Heart right ventricle (tissue), 16 donors: ENCODE measurements at places on chromosomes 6 and 20. TPM values are rescaled to one million over a fixed set of nuclear protein-coding genes. Genes with fewer than 3 reads are reported as not detected.

GPR63 gene
- 0.06 TPM for polyA plus RNA-seq

DNA sequence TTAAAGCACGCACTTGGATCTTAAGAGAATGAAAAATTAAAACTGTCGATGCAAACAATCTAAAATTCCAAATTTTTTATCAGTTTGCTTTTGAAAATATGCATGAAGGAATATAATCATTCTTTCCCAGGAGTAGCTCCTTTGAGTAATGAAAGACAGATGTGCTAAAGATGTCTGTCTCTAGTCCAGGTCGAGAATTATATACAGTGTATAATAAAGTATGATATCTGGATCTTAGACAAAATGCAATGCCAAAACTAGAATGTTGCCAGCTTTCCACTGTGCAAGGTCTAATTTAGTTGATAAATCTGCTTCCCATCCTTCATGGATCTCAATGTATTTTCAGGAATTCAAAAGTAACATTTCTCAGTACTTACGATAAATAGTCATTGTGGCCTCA is 65.1 kb upstream of the ADGRG6 start:
- no peak for DNase-seq

- DNase-seq = peak; percentile 30
These were observed 59.2 kb upstream of the PRSS16 start for GRCh38 chr6:27188061-27188884.

DNA sequence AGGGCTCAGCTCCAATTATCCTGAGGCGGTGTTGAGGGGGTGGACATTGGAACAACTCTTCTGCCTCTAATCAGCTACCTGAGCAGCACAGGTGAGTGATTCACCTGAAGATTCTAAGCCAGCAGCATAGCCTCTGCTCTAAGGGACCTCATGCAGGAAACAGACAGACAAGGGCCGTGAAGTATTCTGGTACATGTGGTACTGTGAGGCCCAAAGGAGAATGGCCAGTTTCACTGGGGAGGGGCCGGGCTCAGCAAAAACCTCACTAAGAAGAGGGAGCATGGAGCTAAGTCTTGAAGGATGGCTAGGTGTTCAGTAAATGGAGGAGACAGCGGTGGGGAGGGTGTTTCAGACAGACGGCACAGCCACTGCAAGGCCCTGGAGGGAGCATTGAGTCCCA is 58.5 kb upstream of the CCDC167 start:
- no peak for DNase-seq

GRCh38 chr20:20327746-20328145 is 40.2 kb upstream of the INSM1 start:
- no peak for DNase-seq

GRCh38 chr20:59406446-59406845 is 106.0 kb downstream of the EDN3 start:
- no peak for DNase-seq

GRCh38 chr6:53165293-53165692 is 16.7 kb upstream of the GCM1 start:
- no peak for DNase-seq

DNA sequence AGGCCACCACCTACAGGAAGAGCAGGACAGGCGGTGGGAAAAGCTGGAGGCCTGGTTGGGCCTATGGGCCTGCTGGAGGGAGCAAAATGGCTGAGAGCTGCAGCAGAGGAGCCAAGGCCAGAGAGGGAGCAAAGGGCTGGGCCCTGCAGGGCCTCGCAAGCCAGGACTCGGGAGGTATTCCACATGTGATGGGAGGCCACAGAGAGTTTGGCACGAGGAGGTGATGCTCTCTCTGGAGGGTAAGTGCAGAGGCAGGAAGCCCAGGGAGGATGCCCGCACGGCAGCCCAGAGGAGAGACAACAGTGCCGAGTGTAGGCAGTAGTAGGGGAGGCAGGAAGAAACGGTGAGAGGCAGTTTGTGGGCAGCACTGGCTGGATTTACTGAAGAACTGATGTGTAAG is 85.7 kb downstream of the DTNBP1 start:
- DNase-seq = no peak

DNA sequence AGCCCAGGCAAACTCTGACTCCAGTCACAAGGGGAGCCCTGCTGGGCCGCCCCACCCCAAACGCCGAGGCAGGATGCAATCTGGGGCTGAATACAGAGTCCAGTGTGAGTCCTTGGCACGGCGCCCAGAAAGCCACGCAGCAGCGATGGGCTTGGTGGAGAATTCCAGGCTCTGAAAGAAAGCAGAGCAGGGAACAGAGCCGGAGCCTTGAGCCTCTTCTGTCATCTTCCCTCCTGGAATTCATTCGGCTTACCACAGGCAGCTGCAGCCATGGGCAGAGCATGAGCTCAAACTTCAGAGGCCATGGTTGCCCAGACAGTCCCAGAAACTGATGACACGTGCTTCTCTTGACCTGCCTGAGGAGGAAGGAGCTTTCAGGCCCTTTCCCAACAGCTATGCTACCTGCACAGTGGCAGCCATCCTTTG is 441.1 kb upstream of the JARID2 start:
- DNase-seq = peak; percentile 93

DNA sequence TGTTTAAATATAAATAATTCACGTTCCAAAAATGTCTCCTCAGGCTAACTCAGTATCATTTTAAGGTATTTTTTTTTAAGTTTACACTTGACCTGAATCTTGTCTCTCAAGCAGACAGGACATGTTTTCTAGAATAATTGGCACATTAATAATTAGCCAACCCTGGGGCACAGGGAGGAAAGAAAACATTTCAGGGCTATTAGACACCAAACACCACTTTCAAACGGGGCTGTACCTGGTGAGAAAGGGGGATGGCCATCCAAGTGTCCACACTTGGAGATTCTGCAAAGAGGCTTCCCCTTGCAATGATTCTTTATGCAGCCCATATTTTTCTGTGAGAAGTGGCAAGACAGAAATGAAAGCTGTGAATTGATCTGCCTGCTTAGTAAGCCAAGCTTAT is 560.8 kb downstream of the CD109 start:
- DNase-seq = no peak

- no peak for DNase-seq
These were observed 114.7 kb downstream of the ZFAND3 start for GRCh38 chr6:37934276-37934675.

DNA sequence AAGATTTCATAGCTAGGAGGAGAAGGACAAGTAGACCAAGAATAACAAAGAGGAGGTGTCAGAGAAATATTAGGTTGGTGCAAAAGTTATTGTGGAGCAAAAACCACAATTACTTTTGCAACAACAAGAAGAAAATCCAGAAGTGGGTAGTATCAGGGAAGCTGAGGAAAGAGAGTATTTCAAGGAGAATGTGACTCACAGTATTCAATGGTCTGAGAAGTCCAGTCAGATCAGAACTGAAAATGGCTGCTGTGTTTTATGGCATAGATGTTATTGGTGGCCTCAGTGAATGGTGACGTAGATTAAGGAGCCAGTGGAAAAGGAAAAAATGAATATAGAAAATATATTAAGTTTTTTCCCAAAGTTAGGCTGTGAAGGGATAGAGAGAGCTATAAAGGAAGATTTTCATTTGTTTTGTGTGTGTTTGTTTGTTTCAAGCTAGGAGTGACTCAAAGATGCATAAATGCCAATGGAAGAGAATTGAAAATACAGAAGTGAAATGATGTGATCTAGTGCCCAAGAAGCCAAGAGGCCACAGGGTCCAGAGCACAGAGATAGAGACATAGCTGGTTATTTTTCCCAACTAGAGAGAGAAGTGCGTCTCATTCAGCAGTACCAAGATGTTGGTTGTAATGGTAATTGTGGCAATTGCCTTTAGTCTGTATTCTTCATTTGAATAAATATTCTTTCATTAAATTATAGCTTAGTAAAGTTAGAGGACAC is 112.8 kb downstream of the ADTRP start:
- no peak for DNase-seq

PSORS1C2 gene
- polyA plus RNA-seq = not detected

- no peak for DNase-seq
These were observed 274.2 kb upstream of the CDH4 start for GRCh38 chr20:60977901-60978300.
